ENCODE measurements at places on chromosomes 6 and 20.

- no peak for DNase-seq
Measured at GRCh38 chr6:123580331-123580730, 56.4 kb downstream of the TRDN start.

- no peak for DNase-seq
Measured at GRCh38 chr6:170131351-170131750, 159.5 kb downstream of the DLL1 start.

GRCh38 chr20:32597714-32598113 is 12.6 kb upstream of the NOL4L start:
- no peak for DNase-seq

- DNase-seq: no peak
Measured at GRCh38 chr6:21678990-21679389, 85.4 kb downstream of the SOX4 start.

- DNase-seq: no peak
Measured at GRCh38 chr20:63915471-63915870, 20.5 kb downstream of the DNAJC5 start.

DNA sequence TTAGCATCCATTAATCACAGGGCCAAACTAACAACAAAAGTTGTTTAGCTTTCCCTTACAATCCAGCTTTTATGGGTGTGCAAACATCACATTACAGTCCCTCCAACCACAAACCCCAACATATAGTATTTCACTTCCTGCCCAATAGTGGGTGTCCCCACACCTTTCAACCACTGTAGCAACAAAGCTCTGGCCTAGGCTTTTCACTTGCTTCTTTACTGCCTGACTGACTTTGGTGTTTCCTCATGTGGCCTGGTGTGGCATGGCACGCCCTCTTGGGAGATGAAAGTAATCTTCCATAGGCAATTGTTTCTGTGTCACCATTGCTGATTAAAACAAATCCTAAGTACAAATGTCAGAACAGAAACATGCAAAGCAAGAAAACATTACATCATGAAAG is 46.3 kb downstream of the MCM8 start:
- no peak for DNase-seq

DNA sequence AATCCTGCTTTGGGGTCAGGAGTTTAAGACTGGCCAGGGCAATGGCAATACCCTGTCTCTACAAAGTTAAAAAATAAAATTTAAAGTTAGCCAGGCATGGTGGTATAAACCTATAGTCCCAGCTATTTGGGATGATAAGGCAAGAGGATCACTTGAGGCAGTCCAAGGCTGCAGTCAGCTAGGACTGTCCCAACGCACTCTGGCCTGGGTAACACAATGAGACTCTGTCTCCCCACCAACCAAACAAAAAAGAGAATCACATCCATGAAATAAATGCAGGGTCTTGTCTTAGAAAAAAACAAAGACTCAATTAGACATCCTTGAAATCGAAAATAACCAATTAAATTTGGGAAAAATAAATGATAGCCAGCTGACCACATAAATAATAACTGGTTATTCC is 88.9 kb downstream of the PHIP start:
- no peak for DNase-seq

DNA sequence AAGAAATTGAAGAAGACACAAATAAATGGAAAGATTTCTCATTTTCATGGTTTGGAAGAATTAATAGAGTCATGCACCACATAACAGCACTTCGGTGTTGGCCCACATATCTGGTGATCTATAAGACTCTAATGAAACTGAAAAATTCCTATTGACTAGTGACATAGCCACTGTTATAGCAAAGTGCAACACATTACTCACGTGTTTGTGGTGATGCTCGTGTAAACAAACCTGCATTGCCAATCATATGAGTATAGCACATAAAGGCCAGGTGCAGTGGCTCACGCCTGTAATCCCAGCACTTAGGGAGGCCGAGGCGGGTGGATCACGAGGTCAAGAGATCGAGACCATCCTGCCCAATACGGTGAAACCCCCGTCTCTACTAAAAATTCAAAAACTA is 84.4 kb upstream of the STMND1 start:
- DNase-seq: no peak

- no peak for DNase-seq
Measured at GRCh38 chr6:152316024-152316423, 321.1 kb downstream of the SYNE1 start.

DNA sequence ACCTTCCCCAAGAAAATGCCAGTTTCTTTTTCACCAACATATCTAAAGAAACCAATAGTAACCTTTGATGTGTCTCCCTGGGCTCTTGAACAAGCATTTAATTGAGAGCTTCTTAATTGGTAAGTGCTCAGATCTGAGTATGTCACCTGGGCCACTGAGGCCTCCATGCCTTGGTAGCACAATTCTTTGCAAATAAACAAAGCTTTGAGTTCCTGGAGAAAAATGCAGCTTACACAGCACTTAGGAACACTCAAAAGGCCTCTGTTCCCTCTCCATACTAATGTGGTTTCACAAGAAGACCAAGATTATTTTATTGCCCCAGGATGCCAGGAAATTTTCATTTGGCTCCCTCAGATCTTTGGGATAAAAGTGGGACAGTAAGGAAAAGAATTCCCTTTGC is 217.6 kb upstream of the CEP162 start:
- DNase-seq: no peak

DNA sequence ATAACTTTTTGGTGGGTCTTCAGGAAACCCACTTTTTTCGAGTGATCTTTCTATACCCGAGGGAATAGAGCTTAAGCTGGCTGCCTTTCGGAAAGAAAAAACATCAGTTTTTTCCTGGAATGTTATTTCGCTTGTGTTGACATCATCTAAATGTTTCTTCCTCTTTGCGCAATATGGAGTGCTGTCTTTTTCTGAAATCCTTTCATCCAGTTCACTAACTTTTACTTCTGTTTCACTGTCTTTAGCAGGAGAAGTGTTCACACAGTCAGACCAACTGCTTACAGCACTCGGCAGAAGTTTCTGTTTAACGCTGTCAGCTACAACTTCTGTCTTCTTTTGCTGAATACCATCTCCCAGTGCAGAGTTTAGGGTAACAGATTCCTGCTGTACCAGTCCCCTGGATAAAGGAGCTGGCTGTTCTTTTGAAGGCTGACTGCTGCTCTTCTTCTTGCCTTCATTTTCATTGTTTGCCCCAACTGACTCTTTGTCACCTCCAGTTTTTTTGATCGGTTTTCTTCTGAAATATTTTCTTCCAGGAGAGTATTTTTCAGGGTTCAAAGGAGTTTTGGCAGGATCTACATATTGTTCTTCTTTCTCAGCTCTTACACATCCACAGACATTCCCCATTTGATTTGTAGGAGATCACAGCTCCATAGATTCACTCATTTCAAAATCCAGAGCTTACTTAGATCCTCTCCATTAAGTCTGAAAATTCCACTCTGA is 50.0 kb upstream of the DST start:
- DNase-seq: no peak

GRCh38 chr6:2433266-2433665 is 187.9 kb upstream of the GMDS start:
- no peak for DNase-seq

DNA sequence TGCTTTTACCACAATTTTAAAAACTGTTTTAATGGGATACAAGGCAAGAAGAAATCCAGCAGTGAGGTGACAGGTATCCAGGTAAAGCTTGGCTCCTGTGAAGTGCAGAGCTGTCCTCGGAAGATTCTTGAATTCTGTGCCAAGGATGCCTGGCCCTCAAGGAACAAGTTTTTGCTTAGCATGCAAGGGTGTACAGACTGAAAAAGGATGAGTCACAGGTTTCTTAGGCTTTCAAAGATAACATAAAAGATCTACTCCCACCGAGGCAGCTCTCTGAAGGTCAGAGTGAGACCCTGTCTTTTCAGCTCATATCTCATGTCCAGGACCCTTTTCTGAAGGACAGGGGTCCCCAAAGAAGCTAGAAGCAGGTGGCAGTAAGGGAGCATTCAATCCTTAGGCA is 83.3 kb downstream of the CHD6 start:
- DNase-seq: no peak

GRCh38 chr20:57426271-57426689 is 35.1 kb downstream of the RBM38 start:
- no peak for DNase-seq

- DNase-seq: no peak
Measured at GRCh38 chr6:137486416-137486815, 7.8 kb downstream of the OLIG3 start.

DNA sequence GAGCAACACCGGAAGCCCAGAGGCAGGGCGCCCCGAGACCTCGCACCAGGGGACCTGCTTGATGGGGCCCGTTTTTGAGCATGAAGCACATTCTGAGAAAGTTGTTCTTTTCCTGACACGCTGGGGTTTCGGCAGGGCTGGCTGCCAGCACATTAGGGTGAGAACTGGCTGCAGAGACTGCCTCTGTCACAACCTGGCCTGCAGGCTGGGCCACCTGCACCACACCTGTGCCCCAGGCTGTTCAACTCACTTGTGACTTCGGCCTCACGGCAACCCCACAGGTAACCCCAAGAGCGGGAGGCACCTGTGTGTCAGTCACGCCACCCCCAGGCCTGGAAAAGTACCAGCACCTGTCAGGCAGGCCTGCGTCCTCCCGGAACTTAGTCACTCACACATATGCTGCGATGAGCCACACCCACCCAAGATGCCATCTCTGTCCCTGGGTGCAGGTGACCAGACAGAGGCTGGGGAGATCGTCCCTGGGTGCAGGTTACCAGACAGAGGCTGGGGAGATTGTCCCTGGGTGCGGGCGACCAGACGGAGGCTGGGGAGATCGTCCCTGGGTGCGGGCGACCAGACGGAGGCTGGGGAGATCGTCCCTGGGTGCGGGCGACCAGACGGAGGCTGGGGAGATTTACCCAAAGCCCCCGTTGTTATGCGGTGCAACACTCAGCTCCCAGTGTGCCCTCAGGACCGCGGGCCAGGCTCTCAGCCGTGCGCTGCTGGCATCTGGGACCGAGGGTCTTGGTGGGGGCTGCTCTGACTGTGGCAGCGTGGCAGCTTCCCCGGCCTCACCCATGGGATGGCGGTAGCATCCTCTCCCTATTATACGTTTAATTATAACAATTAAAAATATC is 82.5 kb upstream of the BHLHE23 start:
- DNase-seq: no peak

DNA sequence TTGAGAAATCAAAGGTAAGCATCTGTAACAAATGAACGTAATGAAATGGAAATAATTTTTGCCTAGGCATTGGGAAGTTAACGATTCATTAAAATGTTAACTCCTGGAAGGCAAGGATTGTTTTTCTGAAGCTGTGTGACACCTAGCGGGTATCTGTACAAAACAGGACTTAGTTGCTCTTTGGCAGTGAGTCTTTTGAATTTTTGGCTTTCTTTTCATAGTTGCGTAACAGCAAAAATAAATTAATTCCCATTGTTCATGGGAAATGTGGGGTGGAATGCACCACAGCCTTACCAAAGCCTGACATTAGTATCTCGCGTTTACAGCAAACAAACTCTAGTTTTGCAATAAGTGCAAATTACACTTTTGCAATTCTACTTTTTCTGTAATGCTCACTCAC is 92.7 kb upstream of the DTNBP1 start:
- DNase-seq: no peak

DNA sequence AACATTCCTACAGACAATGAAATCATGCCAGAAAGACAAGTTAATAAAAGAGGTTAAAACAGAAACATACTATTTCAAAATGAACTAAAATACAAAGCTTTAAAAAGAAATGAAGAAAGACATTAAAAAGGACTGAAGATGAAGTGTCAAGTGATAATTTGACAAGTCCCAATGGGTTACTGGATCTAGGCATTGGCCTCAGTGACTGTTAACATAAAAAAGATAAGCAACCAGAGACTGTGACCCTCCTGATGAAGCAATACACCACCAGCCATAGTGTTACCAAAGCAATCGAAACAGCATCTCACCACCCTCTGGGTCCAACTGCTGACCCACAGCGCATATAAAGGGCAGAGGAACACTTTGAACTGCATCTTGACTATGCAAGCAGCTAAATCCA is 130.3 kb downstream of the FIG4 start:
- no peak for DNase-seq

GRCh38 chr20:8388141-8388540 is 256.1 kb downstream of the PLCB1 start:
- no peak for DNase-seq

- DNase-seq: no peak
Measured at GRCh38 chr6:150207931-150208570, 65.2 kb downstream of the PPP1R14C start.

DNA sequence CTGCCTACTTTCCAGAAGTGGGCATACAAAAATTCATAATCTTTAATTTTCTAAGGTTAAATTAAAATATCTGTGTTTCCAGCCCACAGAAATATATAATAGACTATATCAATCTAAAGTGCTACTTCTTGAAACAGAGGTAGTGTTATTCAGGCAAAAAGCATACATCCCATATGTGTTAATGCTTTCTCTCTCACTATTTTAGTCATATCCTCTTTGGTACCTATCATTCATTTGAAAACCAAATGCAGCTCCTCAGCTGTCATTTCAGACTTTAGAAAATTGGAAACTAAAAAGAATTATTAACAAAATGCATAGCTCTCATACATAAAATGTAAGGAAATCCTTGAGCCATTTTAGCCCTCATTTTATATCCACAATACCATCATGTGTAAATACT is 925 bp downstream of the FHL5 start:
- no peak for DNase-seq

- no peak for DNase-seq
Measured at GRCh38 chr6:150924808-150925589, 59.5 kb downstream of the MTHFD1L start.

Data from NCI-H2081 treated with DMSO at 0.1 percent for 48 hours (cell line).